ENCODE measurements at places on chromosomes 4 and X. TPM values are rescaled to one million over a fixed set of nuclear protein-coding genes. Genes with fewer than 3 reads are reported as not detected.
A peak's percentile ranks its signal among the peaks of the same experiment; 100 is the strongest.

DNA sequence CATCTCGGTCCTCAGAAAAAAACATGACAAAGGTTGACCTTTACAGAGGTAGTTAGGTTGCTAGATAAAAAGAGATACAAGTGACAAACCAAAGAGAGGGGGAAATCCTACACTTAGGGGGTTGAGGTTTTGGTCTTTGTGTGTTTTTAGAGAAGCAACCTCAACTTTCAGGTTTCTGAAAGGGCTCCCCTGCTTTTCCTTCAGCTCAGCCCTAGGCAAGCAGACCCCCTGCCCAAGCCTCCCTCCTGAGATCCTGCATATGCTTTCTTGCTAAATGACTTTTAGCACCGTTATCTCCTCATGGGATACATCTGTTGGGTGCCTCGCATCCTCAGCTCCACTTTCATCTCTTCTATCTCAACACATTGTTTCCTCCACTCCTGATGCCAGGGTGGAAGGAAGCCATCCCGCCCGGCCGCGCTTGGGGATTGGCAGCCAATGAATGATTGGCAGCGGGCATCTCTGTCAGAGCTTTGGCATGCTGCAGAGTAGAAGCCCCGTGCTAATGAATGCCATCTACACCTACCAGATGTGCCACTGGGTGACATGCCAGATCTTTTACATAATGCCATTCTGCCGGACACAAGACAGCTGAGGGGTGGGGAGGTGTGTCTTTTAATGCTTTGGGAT, 15.0 kb upstream of the PRDM8 start:
- DNase-seq: no peak

DNA sequence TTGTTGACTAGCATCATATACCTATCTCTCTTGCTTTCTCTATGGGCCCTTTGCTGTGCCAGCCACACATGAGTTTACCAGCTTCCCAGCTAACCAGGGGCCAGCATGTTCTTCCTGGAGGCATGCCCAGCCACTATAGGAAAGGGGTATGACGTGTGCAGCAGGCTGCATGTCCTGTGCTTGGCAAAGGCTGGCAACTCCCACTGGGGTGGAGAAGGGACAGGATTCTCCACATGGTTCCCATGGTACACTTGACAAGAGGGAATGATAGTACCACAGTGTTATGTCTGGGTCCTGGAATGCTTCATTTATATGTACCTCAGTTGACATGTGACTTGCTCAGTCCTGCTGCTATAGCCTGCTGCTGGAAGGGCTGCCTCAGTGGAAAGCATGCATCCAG, 78.8 kb downstream of the TMEM164 start:
- DNase-seq: no peak

- no peak for DNase-seq
These were observed 515.6 kb downstream of the PPARGC1A start for GRCh38 chr4:23374259-23374658.

DNA sequence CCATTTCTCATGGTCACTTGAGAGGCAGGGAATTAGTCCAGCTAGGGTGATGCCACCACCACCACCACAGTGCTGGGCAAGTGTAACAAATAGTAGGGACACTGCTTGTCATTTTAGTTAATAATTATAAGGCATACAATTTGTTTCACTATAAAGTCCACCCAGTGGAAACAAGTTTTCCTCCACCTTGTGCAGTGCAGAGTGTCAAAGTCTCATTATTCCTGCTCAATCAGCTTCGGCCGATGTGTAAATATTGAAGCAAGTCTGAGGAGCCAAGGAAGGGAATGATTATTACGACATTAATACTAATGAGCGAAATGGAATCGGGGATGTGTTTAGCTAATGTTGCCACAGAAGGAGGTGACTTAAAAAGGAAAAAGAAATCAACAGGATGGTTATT, 340.4 kb downstream of the NKX6-1 start:
- DNase-seq: no peak

- no peak for DNase-seq
These were observed 113.0 kb downstream of the NHS start for GRCh38 chrX:17488036-17488435.

DNA sequence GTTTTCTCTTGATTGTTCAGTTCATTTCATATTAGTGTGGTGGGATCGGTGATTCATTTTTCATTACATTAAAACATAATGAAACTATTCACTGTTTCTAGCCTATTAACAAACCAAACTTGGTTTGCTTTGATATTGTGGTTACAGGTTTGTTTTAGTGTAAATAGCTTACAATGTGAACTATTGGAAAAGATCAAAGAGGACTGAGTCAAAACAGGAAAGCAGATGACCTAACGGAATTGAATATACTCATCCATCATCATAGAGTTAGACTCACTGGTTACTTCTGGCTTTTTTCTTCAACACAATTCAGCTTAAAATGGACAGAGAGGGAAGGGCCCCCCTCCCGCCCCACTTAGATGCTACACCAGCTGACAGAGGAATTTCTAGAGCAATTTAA, 616.2 kb upstream of the AADAT start:
- no peak for DNase-seq

DNA sequence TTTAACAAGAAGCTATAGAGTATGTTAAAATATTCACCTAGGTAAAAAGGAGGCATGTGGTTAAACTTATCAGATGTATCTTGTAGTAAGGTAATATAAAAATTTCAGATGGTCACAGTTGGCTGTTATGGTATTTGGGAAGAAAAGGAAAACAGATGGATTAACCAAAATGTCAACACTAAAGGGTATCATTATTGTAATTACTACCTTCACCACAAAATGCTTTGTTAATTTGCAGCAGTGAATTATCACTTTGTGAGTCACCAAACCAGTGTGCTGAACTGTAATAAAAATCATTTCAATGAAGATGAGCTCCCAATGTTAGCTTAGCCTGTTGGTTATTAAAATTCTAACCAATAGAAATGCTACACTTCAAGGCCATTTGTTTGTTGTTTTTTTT, 233.9 kb downstream of the RPA4 start:
- DNase-seq: no peak

DNA sequence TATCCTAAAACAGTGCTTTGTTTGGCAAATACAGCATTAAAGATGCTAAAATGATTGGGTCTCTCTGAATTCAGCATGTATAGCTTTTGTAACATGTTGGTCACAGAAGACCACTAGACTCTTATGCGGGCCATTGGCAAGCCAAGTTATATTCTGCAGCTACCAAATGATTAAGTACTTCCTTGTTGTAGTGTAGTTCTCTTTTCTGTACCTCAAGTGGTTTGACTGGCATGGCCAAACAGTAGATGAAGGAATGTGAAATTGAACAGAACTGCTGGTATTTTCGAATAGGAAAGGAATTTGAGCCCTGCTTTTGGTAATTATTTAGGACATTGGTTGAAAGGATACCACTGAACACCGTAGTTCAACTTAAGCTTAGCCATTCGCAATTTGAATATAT, 193.9 kb upstream of the GPC4 start:
- DNase-seq: peak; percentile 3

- DNase-seq: no peak
These were observed 230.7 kb downstream of the AFAP1 start for GRCh38 chr4:7708981-7709380.

- no peak for DNase-seq
These were observed 19.8 kb upstream of the FAM9A start for GRCh38 chrX:8820910-8821527.

DNA sequence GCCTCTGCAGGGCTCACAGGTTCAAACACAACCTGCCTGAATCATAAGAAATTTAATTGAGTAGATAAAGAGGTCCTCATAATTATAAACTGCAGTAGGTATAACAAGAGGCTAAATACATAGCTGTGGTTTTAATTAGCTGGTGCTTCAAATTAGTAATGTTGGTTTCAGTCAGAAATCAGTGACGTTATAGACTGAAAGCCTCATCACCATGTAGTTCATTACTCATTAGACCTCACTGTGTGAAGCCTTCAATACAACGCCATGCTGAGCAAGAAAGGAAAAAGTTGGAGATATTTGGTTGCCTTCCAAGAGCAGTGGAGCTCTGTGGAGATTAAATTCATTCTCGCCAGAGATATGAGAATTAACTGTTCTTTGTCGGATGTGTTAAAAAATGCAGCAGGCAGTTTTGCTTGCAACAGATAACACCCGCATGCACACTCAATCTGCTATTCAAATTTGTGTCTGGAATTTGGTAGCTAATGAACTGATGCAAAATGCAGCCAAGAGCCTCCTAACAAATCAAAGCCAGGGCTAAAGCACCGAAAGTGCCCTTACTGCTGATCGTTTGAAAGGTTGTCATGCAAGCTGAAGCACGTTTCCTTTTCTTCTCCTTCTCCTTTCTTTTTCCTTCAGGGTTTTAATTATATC, 148.9 kb downstream of the AFF2 start:
- no peak for DNase-seq

DNA sequence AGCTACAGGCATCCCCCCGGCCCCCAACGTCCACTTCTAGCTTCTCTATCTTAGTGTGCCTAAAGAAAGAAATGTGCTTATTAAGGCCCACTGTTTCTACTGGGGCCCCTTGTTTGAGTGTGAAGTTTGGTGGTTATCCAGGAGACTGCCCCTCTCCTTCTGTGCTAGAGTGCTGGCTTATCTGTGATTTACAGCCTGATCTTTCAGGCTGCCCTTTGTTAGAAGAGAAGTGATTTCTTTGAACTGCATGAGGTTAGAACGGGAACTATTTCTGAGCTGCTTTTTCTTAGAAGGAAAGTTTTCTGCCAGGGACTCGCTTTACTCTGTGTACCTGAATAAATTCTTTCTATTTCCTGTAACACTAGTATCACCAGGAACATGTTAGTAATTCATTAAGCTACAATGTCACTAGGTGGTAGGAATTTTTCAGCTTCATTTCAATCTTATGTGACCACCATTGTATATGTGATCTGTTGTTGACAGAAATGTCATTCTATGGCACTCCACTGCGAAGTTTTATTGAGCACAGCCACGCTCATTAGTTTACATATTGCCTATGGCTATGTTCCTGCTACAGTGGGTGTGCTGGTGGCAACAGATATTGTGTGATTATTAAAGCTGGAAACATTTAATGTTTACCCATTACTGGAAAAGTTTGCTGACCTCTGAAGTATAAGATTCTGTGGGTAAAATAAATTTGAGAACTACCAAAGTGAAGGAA, 193.8 kb upstream of the CXorf51B start:
- no peak for DNase-seq

GRCh38 chr4:124415146-124415545, 297.4 kb downstream of the ANKRD50 start:
- no peak for DNase-seq

- DNase-seq: no peak
These were observed 5.2 kb downstream of the YIPF6 start for GRCh38 chrX:68503836-68504636.

GRCh38 chr4:4950561-4951290, 68.5 kb downstream of the CYTL1 start:
- DNase-seq: no peak

- DNase-seq: no peak
These were observed 201.1 kb downstream of the ARHGAP24 start for GRCh38 chr4:85676050-85676425.

DNA sequence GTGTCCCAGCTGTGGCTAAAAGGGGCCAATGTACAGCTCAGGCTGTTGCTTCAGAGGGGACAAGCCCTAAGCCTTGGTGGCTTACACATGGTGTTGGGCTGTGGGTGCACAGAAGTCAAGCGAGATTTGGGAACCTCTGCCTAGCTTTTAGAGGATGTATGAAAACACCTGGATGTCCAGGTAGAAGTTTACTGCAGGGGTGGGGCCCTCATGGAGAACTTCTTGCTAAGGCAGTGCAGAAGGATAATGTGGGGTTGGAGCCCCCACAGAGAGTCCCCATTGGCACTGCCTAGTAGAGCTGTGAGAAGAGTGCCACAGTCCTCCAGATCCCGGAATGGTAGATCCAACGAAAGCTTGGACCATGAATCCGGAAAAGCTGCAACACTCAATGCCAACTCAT, 40.5 kb downstream of the UBA6 start:
- peak; percentile 0 for DNase-seq

DNA sequence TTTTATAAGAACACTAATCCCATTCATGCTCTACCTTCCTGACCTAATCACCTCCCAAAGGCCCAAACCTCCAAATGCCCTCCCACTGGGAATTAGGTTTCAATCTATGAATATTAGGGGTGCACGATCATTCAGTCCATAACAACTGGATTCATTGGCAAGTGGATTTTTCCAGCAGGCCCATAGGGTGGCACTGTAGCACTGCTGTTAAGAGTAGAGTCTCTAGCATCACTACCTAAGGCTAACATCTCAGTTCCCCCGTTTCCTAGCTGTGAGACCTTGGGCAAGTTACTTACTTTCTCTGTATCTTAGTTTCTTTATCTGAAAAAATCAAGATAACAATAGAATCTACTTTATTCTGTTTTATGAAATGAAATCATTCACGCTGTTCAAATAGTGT, 315.8 kb downstream of the STIM2 start:
- DNase-seq: no peak

DNA sequence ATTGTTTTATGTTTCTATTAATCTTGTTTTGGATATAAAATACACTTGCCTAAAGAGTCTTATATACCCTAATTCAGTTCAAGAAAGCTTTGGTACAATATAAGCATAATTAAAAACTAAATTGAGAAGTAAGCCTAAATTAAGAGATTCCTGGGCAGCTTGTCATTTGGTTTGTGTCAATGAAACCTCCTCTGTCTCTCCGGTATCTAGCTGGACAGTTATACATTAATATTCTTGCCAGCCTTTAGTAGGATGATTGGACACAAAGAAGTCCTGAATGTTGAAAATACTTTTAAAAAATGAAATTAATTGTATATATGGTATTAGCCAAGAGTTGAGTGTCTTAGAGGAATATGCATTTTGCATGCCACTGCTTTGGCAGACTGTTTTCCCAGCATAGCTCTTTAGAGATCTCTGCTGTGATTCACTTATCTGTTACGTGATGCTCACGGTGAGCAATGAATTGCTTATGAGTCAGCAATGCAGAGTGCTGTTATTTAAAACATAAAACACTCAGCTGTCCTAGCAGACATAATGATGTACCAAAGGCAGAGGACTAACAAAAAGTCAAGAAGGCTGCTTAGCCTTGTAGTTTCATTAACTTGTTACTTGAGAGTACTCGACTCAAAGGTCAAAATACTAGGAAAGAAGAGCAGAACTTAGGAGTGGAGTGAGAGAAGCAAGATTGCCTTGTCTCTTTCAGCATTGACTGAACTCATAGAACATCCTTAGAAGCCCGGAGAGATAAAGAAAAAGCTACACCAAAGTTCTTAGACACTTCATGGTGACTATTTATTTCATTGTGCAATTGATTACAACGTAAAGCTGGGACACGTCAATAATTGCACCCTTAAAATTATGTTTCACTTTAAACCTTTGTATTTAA, 1296.1 kb upstream of the PCDH7 start:
- no peak for DNase-seq

DNA sequence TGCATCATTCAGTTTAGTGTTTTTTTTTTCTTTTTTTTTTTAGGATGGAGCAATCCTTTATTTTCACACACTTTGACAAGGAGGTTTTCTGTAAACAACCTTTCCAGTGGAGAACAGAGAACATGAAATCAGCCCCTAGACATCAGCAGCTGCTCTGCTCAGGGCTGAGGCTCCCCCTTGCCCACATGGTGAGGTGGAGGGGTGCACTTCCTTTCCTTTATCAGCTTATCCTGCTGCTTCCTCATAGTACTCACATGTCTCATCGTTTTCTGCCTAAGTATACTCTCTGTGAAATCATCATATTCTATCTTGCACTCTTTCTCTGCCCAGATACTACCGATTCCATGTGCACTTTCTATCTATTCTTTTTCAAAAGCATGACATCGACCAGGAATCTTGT, 47.6 kb upstream of the PRSS12 start:
- DNase-seq: no peak

Gene RAB41
- not detected for total RNA-seq

Gene C4orf51
- not detected for total RNA-seq

Gene ENAM
- not detected for total RNA-seq

Gene ENPP6
- total RNA-seq: under 0.01 TPM

Gene TRPC3
- total RNA-seq: not detected

Gene ZCCHC4
- total RNA-seq: 5.9 TPM

Gene CLDN22
- not detected for total RNA-seq

Gene ZMAT1
- total RNA-seq: 4.6 TPM
